ENCODE measurements at places on chromosomes 7 and 10. TPM values are rescaled to one million over a fixed set of nuclear protein-coding genes. Genes with fewer than 3 reads are reported as not detected.

DNA sequence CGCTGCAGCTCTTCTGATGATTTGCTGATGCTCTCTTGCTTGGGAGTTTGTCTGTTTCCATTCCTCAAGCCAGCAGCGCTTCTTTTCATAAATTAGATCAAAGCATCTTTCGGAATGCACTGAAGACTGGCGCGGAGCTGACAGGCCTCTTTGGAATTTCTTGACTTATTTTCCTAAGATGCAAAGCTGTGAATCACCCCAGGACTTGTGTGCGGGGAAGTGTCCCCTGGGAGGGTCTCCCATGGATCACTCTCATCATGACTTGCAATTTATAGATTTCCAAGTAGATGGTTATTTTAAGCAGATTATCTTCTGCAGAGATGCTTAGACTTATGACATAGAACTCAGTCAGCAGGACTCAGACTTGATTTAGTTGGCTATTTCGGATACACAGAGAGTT lies 467.2 kb downstream of the TCERG1L start:
- no peak for DNase-seq

DNA sequence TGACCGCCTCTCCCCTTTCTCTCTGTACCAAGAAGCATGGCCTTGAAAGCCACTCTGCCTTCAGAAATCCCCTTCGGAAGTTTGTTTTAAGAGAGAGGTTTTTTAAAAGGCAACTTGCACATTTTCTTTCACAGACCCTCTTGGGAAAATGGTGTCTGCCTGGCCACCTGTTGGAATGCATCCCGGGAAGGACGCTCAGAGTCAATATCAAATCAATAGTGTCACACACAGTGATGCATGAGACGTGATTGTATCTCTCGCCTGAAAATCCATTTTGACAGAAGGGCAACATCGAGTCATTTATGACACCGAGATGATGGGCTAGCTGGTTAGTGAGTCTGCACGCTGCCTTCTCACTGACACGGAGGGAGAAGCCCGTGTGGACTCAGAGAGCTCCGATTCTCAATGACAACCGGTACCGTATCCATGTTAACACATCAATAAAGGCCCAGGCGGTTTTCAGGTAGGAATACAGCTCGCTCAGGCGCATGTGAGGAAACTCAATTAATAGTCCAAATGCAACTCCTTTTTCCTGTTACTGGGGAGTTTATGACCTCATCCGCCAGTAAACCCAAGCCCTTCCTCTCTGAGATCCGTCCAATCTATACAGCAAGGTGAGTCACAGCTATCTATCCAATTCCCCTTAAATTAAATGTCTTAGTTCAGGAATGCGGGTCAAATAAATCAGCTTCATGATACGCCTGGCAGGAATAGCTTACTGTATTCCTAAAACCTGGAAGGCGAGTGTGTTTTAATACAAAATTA lies 621.5 kb upstream of the MKI67 start:
- no peak for DNase-seq

GRCh38 chr7:153454306-153454705 lies 597.9 kb upstream of the DPP6 start:
- no peak for DNase-seq

Gene NPC1L1
- total RNA-seq, result not detected

Gene DUSP5
- 2.0 TPM for total RNA-seq

Data from muscle of leg (tissue), 16 donors.